Naive thymus-derived CD4-positive, alpha-beta T cell (primary cell): ENCODE measurements at places on chromosomes 7 and 10. TPM values are rescaled to one million over a fixed set of nuclear protein-coding genes. Genes with fewer than 3 reads are reported as not detected.
A peak's percentile ranks its signal among the peaks of the same experiment; 100 is the strongest.

ATOH7 gene
- not detected for total RNA-seq

DNA sequence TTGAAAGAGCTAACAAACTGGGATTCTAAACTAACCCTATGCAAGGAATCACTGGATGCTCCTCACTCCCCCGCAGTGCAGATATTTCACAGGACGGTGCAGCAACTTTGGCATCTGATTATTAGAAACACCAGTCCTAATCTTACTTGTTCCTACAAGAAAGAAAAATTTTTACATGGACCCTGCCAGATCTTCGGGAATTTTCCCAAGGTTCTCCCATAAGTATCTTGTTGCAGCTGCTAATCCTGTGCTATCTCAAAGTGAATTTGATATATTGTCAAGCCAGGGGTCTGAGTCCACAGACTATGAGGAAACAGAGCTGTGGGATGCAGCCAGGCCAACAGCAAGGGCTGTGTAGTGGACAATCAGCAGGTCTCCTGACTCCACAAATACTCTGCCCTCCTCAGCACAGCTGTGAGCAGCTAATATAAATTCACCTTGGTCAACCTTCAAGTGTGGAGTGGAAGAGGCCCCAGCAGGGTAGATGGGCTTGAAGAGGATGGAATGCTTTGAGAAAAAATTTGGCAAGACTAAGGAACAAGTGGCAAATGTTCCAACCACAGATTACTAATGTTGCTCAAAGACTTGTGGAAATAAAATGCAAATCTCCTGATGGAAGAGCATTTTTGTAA, 25.6 kb downstream of the VSTM4 start:
- DNase-seq, result no peak

GRCh38 chr10:119045561-119045960, 16.0 kb downstream of the NANOS1 start:
- no peak for DNase-seq

DNA sequence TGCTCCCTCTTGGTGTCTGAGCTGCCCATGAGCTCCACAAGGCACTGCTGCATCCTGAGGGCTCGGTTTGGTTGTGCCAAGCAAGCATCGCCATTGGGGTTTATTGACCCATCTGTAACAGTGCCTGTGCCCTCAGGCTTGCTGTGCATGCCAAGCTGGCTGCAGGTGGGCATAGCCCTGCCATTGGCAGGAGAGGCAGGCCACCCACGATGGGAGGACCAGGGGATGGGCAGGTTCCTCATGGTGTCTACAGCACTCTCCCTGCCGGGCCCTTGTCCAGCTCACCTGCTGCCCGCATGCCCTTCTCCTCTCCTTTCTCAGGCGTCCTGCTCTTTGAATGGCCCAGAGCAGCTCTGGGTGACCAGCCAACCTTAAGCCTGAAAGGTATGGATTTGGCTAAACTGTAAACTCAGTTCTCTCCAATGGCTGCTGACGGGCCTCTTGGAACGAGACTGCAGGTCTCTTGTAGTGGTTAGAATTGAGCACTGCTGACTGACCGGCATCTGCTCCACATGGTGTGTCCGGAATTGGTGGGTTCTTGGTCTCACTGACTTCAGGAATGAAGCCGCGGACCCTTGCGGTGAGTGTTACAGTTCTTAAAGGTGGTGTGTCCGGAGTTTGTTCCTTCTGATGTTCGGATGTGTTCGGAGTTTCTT, 17.6 kb downstream of the AKR1E2 start:
- no peak for DNase-seq

ASIC3 gene
- total RNA-seq, result 6.7 and 8.4 TPM in 2 replicates

DNA sequence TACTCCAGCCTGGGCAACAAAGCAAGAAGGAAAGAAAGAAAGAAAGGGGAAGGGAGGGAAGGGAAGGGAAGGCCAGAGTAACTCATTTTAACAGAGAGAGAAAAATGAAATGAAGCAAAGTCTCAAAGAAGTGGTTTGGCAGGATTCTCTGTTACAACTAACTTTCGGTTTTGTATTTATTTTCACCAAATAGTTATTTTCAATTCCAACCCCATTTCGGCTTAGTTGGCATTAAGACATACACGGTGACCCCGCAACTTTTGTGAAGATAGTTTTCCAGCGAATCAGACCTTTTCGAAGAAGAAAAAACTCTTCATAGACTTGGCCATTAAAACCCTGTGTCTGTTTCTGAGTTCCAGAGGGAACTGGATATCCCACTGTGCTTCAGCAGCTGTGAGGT, 45.2 kb upstream of the LYZL2 start:
- no peak for DNase-seq

ENTPD1 gene
- total RNA-seq, result 22.7 and 24.8 TPM in 2 replicates

ADIRF gene
- total RNA-seq, result not detected

DNA sequence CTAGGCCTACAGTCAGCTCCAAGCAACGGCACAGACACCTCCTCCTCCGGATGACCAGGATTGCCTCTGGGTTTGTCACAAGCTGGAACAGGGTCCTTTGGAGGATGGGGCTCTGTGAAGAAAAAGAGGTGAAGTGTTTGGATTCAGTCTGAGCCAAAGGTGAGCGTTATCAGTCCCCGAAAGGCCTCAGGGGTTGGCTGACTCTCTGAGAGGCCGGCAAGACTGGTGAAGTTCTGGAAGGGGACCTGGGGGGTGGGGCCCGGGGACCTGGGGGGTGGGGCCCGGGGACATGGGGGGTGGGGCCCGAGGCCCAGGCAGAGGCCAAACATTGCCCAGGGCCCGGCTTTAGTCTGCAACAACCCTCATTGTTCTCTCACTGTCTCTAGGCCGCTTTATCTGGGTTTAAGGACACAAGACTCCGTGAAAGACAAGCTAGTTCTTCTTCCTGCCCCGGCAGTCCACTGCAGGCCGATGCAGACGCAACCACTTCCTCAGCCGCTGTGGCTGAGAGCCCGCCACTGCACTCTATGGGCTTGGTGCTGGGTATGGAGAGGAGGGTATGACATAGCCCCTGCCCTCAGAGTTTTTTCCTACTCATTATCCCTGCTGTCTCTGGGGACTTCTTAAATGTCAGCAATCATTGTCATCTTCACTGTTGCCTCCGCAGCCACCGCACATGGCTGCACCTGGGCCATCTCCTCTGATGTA, 27.4 kb upstream of the PSAP start:
- DNase-seq, result peak; percentile 34

GRCh38 chr10:33157103-33157502, 177.4 kb downstream of the NRP1 start:
- DNase-seq, result no peak

GPR22 gene
- total RNA-seq, result not detected

DNA sequence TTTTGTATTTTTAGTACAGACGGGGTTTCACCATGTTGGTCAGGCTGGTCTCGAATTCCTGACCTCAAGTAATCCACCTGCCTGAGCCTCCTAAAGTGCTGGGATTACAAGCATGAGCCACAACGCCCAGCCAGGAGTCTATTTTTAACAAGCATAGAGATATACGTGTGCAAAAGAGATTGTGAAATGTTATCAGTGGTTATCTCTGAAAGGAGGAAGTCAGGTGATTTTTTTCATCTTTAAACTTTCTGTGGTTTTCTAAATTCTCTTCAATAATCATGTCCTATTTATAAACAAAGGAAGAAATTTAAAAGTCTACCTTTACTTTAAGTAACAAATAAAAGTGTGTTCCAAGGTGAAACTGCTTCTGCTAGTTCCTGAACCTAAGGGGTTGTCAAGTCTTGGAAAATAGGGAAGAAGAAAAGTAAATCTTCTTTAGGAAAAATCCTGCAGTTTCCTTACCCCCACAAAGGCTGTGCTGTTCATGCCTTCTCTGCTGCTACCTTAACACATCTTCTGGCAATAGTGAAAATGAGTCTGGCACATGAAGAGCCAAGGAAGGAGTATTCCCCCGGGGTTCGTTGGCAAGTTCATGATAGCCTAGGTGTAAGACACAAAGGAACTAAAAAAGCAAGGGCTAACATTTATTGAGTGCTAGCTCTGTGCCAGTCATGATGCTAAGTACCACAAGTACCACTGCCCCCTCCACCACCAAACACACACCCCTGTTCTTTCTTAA, 51.1 kb downstream of the CYP26A1 start:
- peak; percentile 51 for DNase-seq

FRG2B gene
- not detected in 2 replicates for total RNA-seq

- DNase-seq, result no peak
These were observed 24.1 kb upstream of the MYH16 start for GRCh38 chr7:99248391-99249095.

DNA sequence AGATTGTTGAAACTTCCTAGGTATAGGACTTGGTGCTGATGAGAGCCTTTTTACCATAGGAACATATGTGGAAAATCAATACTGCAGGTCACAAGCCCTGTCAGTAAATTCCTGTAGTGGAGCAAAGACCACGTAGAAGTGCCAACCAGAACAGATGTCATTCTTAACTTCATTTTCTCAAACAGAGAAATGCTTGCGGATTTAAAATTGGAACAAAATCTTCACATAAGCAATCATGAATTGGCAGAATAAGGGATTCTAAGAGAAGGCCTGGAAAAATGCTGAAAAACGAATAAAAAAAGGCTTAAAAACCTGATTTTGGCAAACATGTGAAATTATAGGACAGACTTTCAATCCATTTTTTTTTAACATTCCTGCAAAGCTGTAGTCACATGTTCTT, 80.8 kb upstream of the SMIM30 start:
- no peak for DNase-seq

GRCh38 chr7:17176371-17177032, 122.0 kb upstream of the AHR start:
- no peak for DNase-seq

CCDC146 gene
- 11.9 and 14.6 TPM in 2 replicates for total RNA-seq

TRIM50 gene
- not detected for total RNA-seq

DNA sequence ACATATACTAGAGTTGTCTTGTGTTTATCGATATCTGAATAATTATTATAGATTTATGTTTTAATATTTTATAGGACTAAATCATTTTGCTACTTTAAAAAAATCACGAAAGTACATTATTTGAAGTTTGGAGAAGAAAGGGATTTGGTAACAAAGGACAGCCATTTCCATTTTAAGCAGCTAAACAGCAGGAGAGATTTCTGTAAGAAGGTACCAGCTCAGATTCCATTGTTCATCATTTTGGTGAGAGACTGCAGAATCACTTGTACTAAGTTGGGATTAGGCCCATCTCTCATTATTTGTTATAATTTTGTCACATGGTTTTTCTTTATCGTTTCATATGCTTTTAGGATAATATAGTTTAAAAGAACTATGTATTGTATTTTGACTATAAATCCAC, 46.7 kb downstream of the PALS2 start:
- DNase-seq, result no peak

DNA sequence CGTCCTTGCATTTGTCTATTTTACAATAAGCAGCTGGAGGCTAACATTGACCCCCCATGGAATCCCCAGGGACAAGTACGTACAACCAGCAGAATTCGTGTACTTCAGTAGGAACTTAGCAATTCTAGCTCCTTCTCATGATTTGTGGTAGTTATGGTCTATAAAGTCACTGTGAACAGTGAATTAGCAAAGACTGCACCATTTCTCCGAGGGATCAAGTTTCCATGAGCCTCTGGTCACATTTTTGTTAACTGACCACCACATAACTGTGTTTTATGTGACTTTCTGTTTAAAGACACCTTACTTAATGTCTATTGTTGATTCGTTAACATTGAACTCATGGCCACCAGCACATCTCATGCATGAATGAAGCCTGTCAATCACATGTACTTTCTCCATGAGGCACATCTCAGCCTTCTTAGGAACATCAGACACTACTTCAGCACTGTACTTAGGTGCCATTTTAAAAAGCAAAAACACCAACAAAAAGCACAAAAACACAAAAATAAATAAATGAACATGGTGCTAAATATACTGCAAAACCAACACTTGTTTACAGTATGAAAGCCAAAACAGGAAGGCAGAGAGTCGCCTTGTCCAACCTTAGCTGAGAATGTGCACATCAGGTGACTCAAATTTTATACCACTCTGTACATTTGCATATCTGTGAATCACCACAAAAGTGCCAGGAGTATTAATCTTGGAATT, 9.0 kb upstream of the UCN3 start:
- no peak for DNase-seq

CALHM1 gene
- not detected for total RNA-seq

ANKRD1 gene
- not detected for total RNA-seq

NME8 gene
- total RNA-seq, result not detected

- DNase-seq, result peak; percentile 92
These were observed at the start of gene HIF1AN for GRCh38 chr10:100535715-100536353. TSS of gene HIF1AN (plus strand) at chr10:100535943. CDS start at chr10:100535959, 16 bp downstream.
